CD14-positive monocyte (primary cell): ENCODE measurements at places on chromosomes 13 and 19. TPM values are rescaled to one million over a fixed set of nuclear protein-coding genes. Genes with fewer than 3 reads are reported as not detected.

ZNF222 gene
- 0.39 and 1.5 TPM in 2 replicates for polyA plus RNA-seq

CKM gene
- polyA plus RNA-seq = 0.24 and 0.48 TPM in 2 replicates

MTIF3 gene
- polyA plus RNA-seq = 86.6 TPM

CBY2 gene
- not detected for polyA plus RNA-seq

ADPRHL1 gene
- polyA plus RNA-seq = 0.27 and 0.52 TPM in 2 replicates

NTN5 gene
- not detected for polyA plus RNA-seq

RFPL4AL1 gene
- not detected in 2 replicates for polyA plus RNA-seq
